Effector CD4-positive, alpha-beta T cell (primary cell): ENCODE measurements at places on chromosomes 6 and 20.

GRCh38 chr6:53862662-53863462 is 68.1 kb downstream of the LRRC1 start:
- DNase-seq, result no peak

DNA sequence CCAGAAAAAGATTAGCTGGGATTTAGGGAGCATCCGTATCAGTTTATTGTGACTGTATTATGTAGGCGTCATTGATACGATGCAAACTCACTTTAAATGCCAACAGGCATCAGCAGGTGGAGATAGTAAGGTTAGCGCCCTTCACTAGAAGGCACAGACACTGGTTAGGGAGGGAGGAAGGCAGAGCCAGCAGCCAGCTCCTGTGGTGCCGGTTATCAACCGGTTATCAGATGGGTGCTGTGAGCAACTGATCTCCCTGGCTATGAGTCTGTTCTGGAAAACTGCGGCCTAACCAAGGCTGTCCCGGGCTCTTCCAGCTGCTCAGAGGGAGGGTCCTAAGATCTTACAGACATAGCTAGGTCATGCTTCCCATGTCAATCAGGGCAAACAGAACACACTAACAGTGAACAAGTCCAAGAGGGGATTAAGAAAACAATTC is 47.5 kb upstream of the CD93 start:
- no peak for DNase-seq

DNA sequence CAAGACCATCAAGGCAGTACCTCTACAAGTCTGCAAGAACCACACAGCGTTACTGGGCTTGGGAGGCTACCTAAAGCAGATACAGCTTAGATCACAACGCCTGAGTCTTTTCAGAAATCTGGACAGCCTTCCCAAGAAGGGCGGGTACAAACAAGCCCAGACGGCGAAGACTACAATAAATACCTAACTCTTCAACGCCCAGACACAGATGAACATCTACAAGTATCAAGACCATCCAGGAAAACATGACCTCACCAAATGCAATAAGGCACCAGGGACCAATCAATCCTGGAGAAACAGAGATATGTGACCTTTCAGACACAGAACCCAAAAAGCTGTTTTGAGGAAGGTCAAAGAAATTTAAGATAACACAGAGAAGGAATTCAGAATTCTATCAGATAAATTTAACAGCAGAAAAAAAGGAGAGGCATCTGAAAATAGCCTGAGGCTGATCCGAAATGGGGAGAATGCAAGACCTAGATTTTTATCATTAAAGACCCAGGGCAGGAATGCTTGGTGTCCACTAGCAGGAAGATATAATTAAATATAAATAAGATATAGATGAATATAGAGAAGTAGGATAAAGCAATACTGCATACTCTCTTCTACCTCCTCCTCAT is 131.7 kb upstream of the COL21A1 start:
- DNase-seq, result no peak

- DNase-seq, result no peak
Measured at GRCh38 chr6:154569156-154569862, 58.8 kb upstream of the CNKSR3 start.

DNA sequence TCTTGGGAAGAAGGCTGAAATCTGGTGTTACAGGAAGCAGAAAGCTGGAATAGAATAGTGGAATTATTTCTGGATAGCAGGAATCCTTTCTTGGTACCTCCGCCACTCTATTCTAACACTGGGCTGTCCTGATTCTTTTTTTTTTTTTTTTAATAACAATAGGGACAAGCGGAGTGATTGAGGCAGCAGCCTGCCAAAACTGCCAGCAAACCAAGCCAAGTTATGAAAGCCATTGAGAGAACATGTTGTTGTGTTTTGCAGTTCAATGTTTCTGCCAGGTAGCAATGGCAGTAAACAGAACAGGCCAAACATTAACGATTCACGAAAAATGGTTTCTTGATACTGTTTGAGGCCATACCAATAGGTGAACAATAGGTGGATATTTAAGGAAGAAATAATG is 47.1 kb downstream of the SLC26A8 start:
- DNase-seq, result no peak

- no peak for DNase-seq
Measured at GRCh38 chr20:2252419-2252997, 43.3 kb upstream of the TGM3 start.
